ENCODE measurements at places on chromosomes 1 and 21. TPM values are rescaled to one million over a fixed set of nuclear protein-coding genes. Genes with fewer than 3 reads are reported as not detected.

ACKR1 gene
- 0.60 TPM for polyA plus RNA-seq

DNA sequence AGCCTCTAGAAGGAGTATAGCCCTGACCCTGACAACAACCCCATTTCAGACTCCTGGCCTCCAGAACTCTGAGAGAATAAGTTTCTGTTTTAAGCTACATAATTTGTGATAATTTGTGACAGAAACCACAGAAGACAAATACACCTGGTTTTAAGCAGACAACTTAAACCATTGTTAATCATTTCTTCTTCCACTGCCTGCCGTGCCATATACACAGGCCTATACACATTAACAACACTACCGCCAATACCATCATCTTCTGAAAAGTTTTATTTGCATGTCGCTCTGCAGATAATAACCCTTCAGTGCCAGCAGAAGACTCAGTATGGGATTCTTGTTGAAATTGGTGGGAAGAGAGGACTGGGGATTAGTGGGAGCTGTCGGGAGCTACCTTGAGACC, 39.9 kb upstream of the KRTAP19-8 start:
- DNase-seq, result no peak

DNA sequence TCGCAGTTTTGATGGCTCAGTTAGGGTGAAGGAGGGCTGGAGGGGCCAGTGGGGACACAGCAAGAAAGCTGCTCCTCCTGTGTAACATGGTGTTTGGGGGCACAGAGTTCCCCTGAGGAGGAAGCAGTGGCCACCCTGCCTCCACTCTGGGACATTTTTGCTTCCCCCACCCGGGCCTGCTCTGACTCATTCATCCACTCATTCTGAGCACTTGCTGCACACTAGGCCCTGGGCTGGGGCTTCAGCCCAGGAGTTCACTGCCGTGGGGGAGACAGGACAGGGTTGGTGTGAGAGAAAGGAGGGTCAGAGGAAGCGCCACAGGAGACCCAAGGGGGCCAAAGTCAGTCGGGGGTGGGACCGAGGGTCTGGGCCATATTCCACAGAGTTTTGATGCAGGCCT, 41.4 kb upstream of the ACOT11 start:
- DNase-seq, result no peak

DNA sequence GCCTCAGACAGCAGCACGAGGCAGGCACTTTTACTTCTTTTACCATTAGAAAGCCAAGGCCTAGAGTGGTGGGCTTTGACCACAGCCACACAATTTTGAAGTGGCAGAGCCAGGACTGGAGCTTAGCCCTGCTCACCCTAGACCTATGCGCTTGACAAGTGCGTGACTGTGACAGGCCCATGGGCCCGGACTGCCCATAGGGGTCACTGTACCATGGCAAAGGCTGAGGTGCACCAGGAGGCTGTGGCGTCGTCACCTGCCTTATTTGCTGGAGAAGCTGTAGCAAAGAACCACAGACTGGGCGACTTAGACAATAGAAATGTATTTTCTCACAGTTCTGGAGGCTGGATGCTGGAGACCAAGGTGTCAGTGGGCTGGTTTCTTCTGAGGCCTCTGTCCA, 2.6 kb upstream of the TMEM82 start:
- DNase-seq, result no peak

DNA sequence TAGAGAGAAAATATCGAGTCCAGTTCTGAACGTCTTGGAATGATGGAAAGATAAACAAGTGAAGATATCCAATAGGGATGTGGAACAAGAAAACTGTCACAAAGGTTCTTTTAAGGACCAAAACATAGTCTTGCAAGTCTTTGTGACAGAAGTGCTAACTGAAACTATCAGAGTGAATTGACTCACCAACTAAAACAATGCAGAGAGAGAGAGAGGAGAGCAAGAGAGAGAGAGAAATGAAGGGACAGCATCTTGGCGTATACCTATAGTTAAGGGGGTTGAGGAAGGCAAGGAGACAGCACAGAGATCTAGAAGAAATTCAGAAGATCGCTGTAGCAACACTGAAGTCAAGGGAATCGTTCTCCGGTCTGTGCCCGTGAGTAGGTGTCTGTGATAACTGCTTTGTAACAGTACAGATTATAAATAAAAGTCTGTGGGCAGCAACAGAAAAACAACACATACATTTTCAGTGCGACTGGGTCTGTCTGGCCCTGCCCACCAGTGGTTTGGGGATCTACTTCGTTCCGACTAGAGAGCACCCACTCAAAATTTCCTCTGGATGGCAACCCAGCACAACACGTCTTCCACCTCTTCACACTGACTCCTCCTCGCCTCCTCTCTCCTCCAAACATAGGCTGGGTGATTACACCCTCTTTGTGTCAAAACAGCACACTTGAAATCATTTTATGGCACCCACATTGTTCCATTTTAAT, 4.8 kb upstream of the COA6 start:
- DNase-seq, result no peak

- DNase-seq, result no peak
Observed at GRCh38 chr21:44972821-44973220, 33.0 kb downstream of the SLX9 start.
